ENCODE measurements at places on chromosomes 16 and 17.

- DNase-seq: no peak
These were observed 18.2 kb downstream of the HIGD1B start for GRCh38 chr17:44865931-44866330.

GRCh38 chr17:29129731-29130130 is 50.5 kb downstream of the MYO18A start:
- DNase-seq: no peak

DNA sequence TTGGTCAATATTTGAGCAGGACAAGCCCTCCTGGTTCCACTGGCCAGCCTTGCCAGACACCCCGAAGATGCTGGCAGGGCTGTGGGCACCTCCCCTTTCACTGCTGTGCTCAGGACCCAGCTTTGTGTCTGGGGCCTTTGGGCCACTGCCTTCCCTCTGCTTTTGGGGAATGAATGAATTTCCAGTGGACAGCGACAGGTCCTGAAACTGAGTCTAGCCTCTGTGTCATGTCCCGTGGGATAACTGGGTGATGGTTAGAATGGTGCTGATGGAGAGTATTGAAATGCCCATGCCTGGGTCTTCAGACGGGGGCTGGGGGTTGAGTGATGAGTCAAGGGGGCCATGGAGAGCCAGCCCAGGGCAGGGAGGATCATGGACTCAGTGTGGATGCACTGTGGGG is 135.8 kb downstream of the FOXL1 start:
- no peak for DNase-seq

DNA sequence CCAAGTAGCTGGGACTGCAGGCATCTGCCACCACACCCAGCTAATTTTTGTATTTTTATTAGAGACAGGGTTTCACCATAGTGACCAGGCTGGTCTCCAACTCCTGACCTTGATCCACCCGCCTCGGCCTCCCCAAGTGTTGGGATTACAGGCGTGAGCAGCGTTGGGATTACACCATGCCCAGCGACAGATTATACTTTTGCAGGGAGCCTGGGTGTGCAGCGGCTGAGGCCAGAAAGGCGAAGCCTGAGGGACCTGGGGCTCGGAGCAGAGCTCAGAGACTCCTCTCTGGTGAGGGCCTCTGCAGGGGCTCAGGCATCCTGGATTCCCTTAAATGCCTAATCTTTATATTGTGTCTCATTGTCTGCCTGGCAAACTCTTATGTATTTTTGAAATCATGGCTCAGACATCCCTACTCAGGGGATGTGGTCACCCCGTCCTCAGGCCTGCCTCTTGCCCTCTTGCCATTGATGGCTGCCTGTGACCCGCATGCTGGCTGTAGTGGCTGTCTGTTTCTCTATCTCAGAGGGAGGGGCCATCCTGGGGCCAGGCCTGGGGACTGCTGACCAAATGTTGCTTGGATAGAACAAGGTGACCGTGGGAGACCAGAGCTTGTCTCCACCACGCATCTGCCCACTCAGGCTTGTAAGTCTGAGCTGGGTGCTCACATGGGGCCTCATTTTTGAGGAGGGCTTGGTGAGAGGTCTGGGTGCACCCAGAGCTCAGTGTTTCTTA is 42.6 kb downstream of the B9D1 start:
- DNase-seq: no peak

DNA sequence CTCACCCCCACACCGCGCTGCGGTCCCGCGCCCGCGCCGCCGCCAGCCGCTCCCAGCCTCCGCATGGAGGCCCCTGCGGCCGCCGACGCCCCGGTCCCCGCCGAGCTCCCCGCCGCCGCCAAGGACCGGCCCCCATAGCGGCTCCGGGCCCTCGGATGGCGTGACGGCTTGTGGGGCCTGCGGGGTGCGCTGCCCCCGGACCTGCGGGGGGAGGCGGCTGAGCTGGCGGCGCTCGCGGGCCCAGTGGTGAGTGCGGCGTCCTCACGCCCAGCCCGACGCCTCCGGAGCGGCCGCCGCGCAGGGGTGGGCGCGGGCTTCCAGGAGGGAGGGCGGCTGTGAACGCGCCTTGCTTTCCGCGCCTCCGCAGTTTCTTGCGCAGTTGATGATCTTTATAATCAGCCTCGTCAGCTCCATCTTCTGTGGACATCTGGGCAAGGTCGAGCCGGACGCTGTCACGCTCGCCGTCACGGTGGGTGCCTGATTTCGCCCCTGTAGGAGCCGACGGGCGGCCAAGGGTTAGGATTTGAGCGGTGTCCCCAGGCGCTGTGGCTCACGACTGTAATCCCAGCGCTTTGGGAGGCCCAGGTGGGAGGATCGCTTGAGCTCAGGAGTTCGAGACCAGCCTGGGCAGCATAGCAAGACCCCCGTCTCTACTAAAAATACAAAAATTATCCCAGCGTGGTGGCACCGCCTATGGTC is 46.4 kb downstream of the SLC47A1 start:
- no peak for DNase-seq

- DNase-seq: no peak
These were observed 245.0 kb upstream of the CDH5 start for GRCh38 chr16:66121466-66121865.

DNA sequence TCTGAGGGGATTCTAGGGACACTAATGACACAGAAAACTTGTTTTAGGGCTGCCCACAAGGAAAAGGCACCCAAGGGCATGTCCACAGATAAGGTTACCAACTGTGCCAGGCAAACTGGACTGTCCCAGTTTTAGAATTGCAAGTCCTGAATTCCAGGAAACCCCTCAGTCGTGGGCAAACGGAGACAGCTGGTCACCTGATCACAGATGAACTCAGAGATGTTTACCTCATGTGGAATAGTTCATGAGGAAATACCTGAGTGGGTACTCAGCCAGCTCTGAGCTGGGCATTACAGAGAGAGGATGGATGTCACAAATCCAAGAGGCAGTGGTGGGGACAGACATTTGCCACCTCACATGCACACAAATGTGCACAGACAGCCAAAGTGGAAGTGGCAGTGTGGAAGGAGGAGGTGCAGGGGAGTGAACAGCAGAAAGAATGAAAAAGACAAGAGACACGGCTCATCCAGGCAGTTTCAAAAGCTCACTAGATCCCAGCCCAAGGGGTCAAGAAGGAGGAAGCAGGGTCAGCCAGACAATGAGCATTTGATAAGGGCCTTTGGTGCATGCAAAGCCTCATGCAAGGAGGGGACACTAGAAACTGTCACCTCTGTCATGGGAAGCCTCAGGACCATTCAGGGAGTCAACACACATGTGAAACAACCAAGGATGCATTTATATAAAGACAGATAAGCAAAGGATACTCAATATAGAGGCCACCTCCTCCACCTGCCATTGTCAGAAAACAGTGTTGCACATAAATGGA is 24.8 kb downstream of the TTLL6 start:
- no peak for DNase-seq

DNA sequence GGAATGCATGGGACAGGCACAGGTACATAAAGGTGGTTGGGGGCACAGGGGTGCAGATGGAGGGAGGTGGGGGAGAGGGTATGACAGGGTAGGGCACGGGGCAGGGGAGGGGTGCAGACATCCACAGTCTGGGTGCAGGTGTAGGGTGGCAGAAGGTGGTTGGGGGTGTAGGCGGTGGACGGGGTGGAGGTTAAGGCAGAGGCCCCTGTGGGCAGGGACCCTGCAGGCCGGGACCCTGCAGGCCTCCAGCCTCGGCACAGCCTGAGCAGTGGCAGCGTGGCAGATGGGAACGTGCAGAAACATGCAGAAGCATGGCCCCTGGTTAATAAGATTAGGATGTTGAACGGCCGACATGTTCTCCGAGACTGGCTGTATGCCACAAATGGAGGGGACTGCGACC is 115.2 kb downstream of the RBFOX3 start:
- no peak for DNase-seq

DNA sequence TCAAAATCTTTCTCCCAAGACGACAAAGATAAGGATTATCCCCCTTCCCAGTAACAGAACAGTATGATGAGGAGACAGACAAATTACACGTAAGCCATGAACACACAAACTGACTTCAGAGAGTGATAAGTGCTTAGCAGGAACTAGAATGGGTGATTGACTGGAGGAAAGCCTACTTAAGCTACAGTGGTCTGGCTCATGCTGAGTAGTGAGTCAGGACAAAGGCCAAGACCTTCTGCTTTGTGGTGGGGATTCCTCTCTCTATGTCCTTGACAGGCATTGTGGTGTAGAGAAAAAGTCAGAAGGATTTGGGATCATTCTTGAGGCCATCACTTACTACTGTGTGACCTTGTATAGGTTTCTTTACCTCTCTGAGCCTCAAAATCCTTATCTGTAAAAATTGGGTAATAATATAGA is 381.9 kb upstream of the CCL2 start:
- no peak for DNase-seq

DNA sequence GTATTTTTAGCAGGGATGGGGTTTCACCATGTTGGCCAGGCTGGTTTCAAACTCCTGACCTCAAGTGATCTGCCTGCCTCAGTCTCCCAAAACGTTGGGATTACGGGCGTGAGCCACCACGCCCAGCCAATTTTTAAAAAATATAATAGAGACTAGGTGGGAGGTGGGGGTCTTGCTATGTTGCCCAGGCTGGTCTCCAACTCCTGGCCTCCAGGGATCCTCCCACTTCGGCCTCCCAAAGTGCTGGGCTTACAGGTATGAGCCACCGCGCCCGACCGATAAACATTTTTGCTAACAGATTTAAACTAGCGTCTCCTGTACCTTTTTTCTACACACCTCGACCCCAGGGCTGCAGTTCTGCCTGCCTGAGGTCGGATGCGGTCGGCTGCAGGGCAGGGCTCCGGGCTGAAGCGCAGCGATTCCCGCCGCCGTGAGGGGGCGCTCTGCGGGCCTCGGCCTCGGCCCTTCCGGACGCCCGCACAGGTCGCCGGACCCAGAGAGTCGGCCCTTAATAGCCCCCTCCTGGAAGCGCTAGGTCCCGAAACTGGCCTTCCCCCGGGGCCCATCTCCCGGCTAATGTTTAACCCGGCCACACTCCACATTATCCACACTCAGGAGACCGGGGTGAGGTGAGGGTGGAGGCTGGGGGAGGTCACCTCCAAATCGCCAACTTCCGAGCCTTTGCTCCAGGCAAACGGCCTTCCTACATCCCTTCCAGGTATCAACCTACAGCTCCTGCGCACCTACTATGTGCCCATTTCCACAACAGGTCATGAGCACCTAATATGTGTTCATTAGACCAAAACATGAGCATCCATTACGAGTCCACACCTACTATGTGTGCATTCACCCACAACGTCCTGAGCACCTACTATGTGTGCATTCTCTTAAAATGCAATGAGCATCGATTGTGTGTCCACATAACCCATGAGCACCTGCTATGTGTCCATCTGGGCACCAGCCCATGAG is 2.0 kb upstream of the GLIS2 start:
- no peak for DNase-seq

DNA sequence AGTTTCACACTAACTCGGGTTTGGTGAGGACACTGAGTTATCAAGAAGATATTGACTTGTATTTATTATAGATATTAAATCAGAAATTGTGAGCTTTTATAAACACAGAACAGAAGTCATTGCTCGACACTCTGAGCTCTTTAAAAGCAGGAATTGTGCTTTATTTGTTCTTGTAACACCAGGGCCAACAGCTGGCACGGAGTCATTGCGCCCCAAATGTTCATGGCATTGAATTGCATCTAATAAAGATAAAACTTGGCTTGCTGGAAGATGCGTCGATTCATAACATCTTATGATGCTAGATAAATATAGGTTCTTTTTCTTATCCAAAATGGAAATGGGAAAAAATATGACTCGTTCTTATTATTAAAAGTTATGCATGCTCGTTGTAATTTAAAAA is 11.8 kb upstream of the MLYCD start:
- no peak for DNase-seq

DNA sequence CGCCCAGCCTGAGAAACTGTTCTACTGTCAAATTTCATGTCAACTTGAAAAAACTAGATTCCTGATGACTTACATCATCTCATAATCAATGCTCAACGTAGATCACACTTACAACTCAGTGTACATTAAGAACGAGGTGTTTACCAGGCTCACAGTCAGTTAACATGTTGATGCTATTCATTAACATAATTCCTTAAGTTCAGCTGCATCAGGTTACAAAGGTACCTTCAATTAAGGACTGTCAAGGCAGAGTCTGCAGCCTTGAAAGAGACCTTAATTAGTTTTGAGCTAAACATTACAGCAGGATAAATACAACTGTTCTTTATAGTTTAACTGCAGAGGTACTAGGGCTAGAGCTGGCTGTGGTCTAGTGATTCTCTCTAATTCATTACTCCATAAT is 1.9 kb downstream of the GNA13 start:
- DNase-seq: no peak

DNA sequence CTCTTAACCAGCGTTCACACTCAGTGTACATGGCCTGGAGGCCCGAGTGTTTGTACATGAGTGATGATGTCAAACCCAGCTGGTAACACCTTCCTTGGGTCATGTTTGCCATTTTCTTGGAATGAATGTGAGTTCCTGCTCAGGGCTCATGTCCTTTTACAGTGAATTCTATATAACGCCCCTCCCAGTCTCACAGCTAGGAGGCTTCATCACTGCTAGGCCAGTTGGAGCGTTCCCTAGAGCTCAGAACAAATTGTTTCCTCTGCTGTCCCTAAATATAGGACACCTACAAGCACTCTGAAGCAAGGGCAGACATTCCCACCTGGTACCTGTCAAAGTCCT is 5.5 kb downstream of the TIMM22 start:
- DNase-seq: no peak

DNA sequence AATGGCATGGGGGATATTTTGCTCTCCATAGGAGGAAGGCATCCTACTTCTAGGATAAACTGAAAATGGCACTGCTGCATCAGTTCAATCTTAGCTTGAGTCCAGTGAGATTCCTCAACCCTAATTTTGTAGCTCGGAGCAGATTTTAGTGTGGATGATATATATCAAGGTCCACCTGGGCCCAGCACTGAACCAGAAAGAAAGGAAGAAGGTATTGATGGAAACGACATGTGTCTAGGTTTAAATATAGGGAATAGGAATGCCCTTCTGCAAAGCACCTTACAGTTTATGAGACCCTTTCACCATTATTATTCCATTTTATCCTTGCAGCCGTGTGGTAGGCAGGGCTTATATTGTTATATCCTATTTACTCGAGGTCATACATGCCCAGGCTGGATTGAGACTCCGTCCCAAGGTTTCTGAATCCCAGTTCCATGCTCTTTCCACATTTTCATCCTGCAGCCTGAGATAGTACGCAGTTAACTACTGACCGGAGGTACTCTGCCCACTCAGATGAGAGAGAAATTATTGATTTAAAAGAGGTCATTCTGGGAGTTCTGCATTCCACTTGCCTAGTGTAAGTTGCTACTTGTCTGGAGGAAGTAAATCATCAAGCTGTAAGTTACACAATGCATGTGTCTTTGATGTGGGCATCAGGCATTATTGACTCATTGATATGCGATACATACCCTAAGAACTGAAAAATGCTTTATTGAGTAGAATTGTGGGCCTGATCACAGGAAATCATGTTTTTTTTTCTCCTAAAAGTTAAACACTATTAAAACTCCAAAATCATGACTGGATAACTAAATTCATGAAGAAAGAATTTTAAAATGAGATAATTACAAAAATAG is 10.1 kb downstream of the KRT39 start:
- DNase-seq: no peak

Data from T-helper 2 cell (primary cell).